ENCODE measurements at places on chromosomes 11 and 22.

DNA sequence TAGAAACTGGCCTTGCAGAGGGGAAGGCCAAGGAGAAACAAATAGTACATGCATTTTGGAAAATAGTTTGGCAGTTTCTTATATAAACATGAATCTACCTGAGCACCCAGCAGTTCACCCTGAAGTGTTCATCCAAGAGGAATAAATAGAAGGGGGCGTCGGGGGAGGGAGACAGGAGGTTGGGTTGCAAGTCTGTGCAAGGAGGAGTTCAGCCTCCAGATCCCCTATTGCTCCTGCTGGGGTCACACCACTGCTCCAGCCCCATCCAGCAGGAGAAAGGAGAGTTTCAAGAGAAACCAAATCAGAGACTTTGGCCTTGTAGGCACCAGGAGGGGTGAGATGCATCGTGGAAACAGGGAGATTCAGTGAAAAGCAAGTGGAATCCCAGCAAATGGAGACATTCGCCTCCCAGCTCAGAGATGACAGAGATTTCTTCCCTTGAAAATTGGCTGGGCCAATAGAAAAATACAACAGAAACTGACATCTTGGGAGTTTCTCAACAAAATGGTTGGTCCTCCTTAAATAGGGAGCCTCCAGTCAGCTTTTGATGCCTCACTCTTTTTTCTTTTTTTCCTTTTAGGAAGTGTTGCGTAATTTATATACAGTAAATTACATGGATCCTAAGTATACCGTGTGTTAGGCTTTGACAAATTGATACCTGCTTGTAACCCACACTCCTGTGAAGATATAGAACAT is 34.1 kb downstream of the OTOG start:
- DNase-seq, result no peak

DNA sequence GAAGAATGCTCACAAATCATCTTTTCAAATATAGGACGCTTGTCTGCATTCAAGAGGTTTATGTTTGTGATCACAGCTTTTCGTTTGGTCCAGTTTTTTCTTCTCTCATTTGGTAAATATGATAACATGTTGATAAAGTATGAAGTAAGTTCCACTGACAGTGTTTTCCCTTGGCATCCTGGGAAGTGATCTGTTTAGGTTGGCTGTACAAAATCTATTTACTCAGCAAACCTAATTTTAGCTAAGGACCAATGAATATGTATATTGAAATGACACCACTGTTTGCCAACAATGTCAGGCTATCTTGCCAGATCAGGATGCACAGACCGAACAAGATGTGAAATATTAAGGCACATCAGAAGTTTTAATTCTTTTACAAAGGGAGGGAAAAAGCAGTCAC is 1230.8 kb downstream of the LRRC4C start:
- DNase-seq, result no peak

GRCh38 chr11:63590024-63590788 is 24.0 kb downstream of the PLAAT3 start:
- no peak for DNase-seq

- DNase-seq, result peak; percentile 25
Observed at GRCh38 chr11:8832571-8833260, 78.3 kb upstream of the AKIP1 start.

DNA sequence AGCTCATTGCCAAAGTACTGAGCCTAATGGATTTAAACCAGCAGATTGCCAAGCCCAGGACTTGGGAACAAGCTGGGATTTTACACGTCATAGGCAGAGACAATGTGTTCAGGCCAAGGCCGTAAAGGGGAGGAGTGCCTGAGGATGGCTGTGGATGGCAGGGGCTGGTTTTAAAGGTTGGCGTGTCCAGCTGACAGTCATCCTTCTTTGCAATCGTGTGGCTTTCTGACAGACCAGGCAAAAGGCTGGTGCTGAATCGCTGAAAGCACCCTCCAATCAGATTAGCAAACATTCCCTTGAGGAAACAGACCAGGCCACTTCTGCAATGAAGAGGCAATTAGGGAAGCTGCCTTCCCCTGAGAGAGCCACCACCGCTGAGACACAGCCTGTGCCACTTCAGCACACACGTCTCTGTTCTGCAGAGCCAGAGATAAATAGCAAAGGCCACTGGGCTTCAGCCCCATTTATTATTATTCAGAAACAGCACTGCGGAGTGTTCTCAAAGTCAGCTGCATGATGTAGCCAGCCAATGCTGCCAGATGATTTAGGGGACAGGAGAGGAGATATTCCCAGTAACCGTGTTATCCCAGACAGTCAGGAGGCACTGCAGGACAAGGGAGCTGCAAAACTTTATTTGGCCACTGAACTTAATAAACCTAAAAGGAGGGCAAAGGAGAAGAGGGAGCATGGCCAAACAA is 54.2 kb upstream of the CSNK2A3 start:
- peak; percentile 58 for DNase-seq

GRCh38 chr22:31605851-31606585 is 56.0 kb downstream of the PISD start:
- no peak for DNase-seq

DNA sequence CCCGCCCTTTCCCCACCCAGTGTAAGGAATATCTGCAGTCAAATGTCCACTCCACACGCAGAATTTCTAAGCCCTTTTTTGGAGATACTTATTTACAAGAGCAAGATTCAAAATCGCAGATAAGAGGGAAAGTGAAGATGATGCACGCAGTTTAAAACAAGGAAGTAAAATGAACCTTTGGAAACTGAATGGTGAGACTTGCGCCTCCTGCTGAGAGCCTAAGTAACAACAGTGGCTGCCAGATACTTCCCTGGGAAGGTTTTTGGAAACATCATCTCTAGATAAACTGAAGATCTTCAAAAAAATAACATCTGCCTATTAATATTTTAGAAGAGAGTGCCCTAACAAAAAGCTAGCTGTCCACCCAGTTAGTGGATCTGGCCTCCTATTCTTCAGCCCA is 963.1 kb upstream of the FAT3 start:
- DNase-seq, result no peak
